GM12892 (cell line): ENCODE measurements at places on chromosomes 7 and 10.

DNA sequence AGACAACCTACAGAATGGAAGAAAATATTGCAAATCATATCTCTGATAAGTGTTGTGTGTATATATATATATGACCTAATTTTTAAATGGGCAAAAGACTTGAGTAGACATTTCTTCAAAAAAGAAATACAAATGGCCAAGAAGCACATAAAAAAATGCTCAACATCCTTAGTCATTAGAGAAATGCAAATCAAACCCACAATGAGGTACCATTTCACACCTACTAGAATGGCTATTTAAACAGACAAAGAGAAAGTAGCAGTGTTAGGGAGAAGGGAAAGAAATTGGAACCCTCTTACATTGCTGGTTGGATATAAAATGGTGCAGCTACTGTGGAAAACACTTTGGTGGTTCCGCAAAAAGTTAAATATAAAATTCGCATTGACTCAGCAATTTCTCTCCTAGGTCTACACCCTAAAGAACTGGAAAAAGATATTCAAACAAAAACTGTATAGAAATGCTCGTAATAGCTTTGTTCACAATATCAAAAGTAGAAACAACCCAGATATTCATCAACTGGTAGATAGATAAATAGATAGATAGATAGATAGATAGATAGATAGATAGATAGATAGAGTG is 16.3 kb downstream of the ACSL5 start:
- DNase-seq, result no peak

DNA sequence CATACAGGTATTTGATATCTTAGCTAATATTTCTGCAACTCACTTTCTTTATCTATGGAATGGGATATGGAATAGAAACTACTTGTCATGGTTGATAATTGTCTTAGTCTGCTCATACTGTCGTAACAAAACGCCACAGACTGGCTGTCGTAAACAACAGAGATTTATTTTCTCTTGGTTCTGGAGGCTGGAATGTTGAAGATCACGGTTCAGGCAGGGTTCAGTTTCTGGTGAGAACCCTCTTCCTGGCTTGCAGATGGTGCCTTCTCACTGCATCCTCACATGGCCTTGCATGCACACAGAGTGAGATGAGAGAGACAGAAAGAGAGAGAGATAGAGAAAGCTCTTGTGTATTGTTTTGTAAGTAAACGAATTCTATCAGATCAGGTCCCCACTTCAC is 332.7 kb upstream of the MAGI2 start:
- no peak for DNase-seq

DNA sequence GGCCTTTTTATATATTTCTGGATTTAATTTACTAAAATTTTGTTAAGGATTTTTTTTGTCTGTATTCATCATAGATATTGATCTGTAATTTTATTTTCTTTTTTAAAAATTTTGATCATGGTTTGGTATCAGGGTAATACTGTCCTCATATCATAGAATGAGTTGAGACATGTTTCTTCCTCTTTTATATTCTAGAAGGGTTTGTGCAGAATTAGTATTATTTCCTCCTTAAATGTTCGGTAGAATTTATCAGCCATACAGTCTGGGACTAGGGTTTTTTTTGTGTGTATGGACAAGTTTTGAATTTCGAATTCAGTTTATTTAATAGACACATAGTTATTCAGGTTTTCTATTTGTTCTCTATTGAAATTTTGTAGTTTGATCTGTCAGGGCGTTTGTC is 54.0 kb downstream of the SHOC2 start:
- no peak for DNase-seq

GRCh38 chr7:55517191-55517633 is 55.1 kb downstream of the VOPP1 start:
- peak; percentile 51 for DNase-seq

- DNase-seq, result no peak
Observed at GRCh38 chr10:32988604-32989003, 30.6 kb upstream of the ITGB1 start.

DNA sequence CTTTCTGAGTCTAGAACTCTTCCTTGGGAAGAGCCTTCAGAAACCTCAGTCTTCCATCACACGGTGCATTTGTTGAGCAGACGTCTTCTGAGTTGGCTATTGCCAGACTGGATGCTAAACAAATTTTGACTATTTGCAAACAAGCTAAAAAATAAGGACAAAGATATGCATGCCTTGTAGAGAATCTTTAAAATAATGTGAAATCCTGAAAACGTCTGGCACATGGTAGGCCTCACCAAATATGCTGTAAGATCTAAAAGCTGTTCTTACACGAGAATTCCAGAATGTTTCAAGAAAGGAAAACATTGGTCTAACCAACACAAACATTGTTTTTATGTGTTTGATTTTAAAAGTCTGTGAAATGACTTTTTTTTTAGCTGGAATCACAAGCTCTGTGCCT is 11.3 kb downstream of the ZNF467 start:
- DNase-seq, result no peak

DNA sequence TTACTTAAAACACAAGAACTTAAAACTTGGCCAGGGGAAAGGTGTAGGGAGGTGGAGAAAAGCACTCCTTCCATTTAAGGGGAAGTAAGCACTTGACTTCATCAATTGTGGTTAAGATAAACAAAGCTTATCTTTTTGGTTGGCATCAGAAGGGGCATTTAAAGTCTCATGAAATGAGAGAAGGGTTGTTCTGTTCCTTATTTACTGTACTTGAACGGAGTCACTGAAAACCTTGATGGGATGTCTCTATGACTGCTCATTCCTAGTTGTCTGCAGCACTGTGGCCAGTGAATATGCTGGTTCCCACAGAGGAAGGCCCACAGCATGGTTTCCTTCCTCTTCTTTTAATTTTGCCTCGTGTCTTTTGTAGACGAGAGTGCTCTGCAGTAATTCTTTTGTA is 229.3 kb downstream of the AUTS2 start:
- DNase-seq, result no peak

GRCh38 chr7:27344471-27344870 is 101.9 kb downstream of the EVX1 start:
- DNase-seq, result no peak

DNA sequence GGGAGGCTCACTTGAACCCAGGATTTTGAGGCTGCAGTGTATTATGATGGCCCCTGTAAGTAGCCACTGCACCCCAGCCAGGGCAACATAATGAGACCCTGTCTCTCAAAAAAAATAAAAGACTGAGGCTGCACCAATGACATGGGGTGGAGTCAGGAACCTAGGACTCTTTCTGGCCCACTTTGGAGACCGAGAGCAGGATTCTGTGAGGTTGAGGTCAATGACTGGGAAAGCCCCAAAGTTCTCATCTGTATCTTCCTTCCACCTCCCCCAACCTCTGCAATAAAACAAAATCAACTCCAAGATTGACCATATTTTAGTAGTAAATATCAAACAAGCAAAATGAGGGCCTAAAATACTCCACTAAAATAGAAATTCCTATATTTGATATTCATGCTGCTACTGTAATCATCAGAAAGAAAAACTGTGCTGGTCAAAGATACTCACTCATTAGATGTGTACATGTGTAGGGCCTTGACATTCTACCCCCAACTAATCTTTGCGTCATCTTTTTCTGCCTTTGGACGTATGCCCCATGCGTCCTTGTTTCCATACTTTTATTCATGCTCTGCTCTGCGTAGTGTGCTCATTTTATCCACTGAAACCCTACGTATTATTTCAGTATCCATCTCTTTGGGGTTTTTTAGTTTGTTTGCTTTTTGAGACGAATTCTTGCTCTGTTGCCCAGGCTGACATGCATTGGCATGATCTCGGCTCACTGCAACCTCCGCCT is 23.8 kb downstream of the WBP1L start:
- no peak for DNase-seq

GRCh38 chr10:3067859-3068179 is 471 bp downstream of the PFKP start:
- no peak for DNase-seq

GRCh38 chr7:128361411-128362379 is at the start of gene PRRT4:
TSS of gene PRRT4 (minus strand) at chr7:128361690.
- peak; percentile 50 for DNase-seq

DNA sequence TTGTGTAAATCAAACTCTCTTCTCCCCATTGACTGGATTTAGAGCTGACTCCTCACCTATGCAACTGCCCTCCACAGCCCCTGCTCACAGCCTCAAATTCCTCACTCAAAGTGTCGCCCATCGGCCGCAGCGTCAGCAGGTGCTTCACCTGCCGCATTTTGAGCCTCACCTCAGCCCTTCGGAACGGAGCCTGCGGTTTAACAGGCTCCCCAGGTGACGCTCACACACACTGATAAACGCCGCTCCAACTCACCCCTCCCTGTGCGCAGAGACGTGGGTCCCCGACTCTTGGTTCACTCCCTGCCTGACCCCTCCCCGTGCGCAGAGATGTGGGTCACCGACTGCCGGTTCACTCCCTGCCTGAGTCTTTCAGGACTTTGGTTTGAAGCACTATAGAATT is 57.1 kb downstream of the CARD11 start:
- DNase-seq, result no peak

DNA sequence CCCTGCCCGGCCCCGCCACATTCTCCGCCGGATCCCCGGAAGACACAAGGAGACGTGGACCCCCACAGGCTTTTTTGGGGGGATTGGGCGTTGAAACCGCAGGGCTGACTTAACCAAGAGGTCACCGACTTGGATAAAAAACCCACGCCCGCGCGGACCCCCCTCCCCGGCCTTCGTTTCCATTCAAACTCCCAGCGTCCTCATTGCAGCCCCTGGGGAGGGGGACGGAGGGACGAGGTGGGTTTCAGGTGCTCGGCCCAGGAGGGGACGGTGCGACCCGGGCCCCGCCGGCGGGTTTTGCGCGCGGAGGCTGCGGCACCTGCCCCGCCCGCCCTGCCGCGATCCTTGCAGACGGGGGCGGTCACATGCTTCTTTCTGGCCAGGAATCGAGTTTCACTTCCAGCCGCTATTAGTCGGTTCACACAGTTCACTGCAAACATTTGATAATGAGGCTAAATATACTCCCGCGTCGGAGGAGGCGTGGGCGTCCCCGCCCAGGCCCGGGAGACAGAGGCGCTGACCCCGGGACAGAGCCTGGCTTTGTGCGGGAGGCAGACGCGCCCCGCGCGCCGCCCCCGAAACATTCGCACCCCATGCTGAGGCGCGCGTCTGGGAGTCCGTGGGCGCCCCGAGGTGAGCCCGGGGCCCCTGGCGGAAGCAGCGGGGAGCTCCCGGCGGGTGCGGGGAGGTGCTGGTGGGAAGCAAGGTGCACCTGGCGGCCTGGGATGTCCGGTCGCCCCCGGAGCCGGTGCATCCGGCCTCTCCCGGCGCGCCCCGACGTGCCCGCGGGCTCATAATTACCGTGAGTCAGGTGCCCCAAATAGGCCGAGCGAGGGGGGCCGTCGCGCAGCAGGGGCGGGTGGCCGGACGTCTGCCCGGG is 2.7 kb upstream of the PDGFA start:
- DNase-seq, result no peak

- DNase-seq, result no peak
Observed at GRCh38 chr7:126443951-126444350, 808.8 kb downstream of the GRM8 start.

- no peak for DNase-seq
Observed at GRCh38 chr7:148708026-148708885, 9.6 kb downstream of the CUL1 start.

DNA sequence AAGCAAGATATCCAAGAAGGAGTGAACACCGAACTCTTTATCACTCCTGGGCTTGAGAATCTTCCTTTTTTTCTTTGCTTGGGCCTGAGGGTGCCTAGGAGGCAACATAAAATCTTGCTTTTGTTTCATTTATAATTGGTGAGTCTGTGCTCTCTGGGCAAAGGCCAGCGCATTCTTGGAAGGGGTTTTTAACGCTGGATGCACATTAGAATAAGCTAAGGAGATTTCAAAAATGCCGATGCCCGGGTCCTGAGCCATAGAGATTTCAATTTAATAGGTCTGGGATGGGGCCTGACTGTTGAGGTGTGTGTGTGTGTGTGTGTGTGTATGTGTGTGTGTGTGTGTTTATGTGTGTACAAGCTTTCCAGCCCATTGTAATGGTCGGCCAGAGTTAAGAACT is 62.0 kb upstream of the SORCS3 start:
- DNase-seq, result no peak

DNA sequence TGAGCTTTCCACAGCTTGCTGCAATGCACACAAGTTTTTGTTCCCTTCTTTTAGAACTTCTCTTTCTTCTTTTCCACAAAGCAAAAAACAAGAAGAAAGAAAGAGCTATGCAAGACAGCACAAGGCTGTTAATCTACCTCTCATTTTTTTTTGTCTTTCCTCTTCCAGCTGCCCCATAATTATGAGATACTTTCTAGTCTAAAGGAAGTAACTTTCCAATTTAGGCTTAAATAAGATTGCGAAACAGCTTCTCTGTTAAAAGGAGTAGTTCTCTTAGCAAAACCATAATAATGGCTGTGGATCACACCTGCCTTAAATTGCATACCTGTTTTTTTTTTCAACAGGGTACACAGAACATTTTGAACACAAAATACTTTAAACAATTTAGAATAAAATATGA is 56.0 kb downstream of the NDUFB2 start:
- DNase-seq, result no peak

DNA sequence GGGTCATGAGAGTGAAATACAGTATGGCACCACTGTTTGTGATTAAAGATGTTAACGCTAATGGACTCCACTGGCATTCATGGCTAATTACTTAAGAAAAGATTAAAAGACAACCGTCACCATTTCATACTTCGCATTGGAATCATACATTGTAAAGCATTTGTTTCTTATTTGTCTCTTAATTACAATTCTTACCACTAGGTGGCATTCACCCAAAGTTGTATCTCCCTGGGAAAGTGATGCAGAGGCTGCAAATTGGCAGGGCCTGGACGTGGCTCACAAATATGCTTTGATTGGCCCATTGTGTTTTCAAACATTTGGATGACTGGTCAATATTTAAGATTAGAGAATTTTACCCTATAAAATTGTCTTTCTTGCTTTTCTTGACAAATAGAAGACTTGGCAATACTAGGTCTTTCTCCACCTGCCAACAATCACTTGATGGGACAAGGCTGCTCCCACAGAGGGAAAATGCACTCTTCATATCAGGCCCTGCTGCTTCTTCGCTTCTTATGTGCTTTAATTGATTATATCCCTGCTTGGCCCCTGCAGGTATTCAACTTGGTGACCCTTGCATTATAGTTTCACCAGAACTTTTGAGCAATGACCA is 72.1 kb upstream of the STARD3NL start:
- no peak for DNase-seq
